NCI-H187 (cell line): ENCODE measurements at places on chromosomes 13 and 19.

DNA sequence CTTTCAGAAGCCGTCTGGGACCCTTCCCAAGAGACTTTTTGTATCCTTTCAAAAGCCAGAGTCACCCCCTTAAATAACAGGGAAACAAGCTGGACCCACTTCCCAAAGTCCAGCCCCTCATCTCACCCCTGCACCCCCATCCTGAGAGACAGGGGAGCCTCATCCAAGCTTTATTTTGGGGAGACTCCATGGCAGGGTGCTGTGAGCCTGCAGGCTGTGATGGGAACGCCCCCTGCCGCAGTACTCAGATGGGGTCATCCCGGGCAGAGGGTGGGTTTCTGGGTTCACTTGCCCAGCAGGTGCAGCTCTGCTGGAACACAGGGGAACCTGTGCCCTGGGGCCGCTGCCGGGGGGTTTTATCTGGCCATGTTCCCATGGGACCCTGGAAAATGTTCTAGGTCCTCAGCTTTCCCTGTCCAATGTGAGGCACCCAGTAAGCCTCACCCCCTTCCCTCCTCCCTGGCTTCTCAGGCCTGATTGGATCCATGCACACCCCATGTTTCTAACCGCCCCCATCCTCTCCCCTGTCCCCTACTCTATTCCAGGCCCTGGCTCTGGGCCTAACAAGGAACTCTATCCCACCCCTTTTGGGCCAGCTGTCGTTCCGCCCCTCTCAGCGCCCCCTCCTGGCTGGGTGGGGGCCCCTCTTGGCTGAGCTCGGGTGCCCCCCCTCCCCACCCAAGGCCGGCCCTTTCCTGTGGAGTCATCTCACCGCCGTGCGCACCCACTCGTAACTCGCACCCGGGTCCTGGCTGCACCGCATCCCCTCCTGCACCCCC is 1.0 kb downstream of the HIF3A start:
- no peak for DNase-seq

DNA sequence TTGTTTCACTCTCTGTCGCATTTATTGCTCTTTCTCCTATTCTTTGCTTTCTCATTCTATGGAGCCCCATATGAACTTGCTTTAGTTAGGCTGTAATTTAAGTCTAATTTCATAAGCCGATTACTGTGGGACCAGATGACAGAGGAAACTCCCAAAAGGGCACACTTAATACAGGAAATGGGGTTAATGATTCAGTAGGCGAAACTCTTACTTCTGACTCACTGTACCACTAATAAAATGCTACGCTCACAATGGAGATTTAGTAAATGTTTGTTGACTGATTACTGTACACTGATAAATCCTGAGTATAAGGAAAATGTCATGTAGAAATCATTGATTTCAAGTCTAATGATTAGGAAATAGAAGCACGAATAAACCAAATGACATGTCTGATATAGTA is 276.4 kb downstream of the KLF5 start:
- DNase-seq: no peak

GRCh38 chr19:566844-567243 is 5.6 kb upstream of the BSG start:
- no peak for DNase-seq

- no peak for DNase-seq
These were observed 11.7 kb downstream of the GNA11 start for GRCh38 chr19:3105641-3106508.

DNA sequence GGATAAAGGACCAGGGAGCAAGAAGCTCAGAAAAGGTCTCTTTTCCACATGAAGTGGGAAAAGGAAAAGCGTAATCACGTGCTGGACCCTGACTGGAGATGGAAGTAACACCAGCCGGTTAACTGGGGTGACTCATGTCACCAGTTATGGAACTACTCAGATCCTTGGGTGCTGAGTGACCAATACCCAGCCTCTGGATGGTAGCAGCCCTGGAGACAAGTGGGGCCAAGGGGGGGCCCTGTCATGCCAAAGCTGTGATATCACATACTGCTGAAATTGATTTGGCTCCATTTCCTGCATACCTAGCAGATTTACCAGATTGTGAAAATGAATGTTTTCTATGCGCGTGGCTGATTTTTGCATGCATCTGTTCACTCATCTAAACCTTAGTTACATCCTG is 158.9 kb downstream of the ZIC5 start:
- no peak for DNase-seq

DNA sequence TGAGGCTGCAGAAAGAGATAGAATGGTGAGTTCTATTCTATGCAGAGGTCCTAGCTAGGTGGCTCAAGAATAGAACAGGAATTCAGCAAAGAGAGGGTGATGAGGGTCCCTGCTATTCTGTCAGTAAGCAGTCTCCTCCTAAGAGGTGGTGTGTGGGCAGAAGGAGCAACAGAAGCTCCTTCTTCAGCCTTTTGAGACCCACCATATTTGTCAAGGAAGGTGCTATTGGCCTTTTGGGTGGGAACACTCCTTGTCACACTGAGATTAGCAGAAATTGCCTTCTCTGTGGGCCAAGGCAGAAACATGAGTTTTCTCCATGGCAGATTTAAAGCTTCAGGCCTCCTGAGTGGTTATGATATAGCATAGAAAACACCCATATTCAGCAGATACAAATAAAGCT is 39.4 kb upstream of the RAP2A start:
- no peak for DNase-seq

DNA sequence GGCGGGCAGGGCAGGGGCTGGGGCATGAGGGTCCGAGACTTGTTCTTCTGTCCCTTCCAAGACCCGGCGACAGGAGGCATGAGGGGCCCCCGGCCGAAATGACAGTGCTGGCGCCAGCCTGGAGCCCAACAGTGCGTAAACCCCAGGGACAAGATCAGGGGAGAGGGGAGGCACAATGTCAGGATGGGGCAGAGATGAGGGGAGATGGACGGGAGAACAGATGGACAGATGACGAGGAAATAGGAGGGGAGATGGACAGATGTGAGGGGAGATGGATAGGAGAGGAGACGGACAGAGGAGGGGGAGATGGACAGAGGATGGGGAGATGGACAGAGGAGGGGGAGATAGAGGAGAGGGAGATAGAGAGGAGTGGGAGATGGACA is 518 bp downstream of the FLT3LG start:
- DNase-seq: no peak

DNA sequence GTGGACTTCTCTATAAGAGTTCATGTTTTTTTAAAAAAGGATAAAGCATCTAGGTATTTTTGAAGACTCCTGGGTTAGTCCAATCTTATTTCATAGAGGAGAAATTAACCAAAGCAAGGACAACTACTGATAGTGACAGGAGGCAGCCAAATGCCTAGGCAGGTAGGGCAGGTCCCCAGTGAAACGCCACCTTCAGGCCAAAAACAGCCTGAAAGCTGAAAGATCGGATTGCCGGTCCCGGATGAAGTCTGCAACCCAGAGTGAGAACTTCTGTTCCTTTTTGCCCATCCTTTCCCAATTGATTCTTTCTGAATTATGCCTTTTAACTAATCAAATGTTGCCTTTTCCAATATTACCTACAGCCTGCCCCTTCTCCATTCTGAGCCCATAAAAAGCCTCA is 6.1 kb upstream of the GGACT start:
- DNase-seq: no peak

DNA sequence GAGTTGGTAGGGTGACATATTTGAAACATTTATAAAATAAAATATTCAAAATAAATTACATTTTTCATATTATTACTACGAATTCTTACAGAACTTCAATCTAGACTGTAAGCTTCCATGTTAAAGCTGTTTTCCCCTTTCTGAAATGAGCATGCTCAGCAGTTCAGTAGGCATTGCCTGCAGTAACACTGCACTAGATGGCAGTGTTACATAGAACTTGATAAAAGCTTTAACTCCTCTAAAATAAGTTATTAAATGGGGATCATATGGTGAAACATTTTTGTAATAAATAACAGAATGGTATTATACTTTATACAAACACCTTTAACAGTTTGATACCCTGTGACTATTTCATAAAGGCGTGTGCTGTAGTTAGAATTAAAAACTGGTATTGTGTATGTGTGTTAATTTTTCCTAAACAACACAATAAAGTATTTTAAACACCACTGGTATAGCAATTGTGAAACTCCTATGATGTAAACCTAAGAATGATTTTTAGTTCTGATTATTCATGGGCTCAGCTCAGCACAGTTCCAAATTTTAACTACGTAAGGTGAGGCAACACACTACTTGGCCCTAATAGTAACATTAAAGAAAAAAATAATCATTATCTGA is 11.6 kb upstream of the GPR18 start:
- no peak for DNase-seq
